ENCODE measurements at places on chromosomes 12 and 14.

GRCh38 chr12:132606927-132607326 is 3.5 kb downstream of the LRCOL1 start:
- DNase-seq = no peak

GRCh38 chr12:25320123-25321006 is 69.6 kb upstream of the KRAS start:
- DNase-seq = no peak

- DNase-seq = no peak
These were observed 5.9 kb downstream of the CLEC4D start for GRCh38 chr12:8519171-8519570.

DNA sequence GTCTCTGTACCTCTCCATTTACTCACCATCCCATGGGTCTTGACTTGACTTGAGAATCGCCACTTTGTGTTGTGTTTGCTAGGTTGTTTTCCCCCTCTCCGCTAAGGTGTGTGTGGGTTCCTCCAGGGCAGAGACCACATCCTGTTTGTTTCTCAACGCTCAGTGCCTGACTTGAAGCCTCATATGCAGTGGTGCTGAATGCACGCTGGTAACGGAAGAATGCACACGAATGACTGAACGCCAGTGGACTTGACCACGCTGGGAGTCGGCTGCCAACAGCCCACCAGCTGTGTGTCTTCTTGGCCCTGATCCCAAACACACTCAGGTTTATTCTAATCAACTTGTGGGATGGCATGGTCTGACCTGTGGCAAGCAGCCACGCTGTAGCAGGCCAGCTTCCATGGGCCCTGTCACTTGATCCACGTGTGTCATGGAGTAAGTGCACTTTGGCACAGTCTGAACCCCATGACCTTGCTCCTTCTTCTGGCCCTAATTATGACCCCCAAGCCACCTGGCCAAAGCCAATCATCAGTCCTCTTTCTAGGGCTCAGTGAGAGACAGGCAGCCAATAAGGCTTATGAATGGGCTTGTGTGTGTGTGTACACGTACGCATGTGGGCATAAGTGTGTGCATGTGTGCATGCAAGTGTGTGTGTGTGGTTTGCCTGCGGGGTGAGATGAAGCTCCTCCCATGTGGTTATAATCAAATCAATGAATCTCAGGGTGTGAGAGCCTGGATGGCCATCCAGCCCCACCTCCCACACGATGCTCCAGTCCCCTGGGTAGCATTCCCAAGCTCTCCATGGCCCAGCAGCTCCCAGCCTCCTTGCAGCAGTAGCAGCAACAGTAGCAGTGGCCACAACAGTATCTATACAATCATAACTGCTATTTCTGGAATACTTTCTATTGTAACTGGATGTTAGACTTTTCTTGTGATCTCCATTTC is 6.4 kb upstream of the TC2N start:
- peak; percentile 75 for DNase-seq

DNA sequence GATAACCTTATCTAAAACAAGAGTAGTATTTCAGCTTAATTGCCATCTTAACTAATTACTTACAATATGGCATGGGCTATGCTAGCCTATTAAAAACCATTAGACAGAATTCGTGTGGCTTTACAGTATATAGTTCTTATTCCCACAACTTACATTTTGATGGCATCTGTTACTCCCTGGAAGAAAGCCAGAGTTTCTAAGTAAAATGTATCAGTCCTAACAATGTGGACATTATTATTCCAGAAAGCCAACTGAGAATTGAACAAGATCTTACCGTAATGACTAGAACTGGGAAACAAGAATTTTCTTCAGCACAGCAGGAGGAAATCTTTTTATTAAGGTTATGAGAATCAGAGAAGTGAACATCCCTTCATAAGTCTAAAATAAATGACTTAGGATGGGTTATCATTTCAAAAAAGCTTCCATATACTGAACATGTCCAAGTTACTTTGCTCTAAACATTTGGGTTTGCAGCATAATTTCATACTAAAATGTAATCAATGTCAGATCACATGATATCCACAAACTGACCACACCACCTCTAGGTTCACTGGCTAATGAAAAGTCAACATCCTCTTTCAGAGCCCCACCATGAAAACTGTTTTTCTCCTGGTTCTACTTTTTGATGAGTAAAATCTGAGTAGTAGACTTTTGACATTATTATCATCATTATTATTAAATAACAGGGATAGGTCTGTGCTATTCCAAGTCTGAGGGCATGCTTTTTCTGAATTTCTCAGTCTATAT is 179.7 kb downstream of the SSPN start:
- no peak for DNase-seq

DNA sequence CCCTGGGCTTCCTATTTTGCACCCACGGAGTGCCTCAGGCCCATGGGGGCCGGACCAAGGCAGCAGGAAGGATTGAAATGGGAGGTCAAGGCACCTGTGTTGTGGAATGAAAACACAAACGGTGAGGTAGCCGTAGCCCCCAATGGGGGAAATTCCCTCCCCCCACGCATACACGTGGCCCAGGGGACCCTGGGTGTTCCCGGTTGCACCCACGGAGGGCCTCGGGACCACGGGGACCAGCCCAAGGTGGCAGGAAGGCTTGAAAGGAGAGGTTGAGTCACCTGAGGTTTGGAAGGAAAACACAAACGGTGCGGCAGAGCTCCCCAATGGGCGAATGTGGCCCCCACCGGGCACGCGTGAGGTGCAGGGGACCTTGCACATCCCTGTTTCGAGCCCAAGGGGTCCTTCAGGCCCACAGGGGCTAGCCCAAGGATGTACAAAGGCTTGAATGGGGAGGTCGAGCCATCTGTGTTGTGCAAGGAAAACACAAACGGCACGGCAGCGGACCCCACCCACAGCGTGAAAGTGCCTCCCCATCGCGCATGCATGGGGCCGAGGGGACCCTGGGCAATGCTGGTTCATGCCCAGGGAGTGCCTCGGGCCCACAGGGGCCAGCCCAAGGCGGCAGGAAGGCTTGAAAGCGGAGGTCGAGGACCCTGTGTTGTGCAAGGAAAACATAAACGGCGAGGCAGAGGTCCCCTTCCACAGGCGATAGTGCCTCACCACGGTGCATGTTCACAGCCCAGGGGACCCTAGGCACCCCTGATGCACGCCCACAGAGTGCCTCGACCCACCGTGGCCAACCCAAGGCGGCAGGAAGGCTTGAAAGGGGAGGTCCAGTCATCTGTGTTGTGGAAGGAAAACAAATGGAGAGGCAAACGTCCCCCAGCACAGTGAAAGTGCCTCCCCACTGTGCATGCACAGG is 376.7 kb downstream of the ALG10 start:
- DNase-seq = no peak

GRCh38 chr14:50040401-50040775 is 76.0 kb downstream of the VCPKMT start:
- DNase-seq = peak; percentile 25
